Muscle of back (tissue), 13 donors: ENCODE measurements at places on chromosomes 6 and 20.

- DNase-seq, result no peak
Observed at GRCh38 chr6:12235341-12235740, 54.8 kb upstream of the EDN1 start.

GRCh38 chr6:148671085-148671484, 75.7 kb upstream of the UST start:
- no peak for DNase-seq

DNA sequence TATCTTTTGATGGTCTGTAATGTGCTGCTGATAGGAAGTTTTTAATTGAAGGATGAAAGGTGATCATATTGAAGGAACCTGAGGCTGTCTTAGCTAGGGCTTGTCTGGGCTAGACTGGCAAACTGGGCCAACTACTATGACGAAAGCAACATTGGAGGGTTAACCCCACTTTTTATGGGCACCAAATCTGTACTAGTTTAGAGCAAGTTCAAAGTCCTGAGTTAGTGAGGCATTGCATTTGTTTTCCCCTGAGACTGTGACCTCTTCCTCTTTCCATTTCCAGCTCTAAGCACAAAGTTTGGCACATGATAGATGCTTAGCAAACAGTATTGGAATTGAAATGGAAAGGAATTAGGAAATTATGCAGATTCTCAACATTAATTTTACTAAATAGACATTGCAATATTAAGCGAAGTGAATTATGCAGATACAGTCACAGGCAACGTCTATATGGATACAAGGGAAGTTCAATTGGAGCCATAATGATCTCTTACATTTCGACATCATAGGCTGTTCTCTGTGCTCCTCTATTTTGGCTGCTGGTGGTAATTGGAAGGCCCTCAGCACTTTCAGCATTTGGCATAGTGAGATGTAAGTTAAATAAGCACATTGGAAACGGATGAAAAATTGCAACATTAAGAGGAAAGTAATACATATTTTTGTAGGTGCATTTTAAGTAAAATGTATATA, 22.2 kb downstream of the CEP57L1 start:
- DNase-seq, result no peak

GRCh38 chr20:12949429-12949980, 59.3 kb upstream of the SPTLC3 start:
- DNase-seq, result no peak

DNA sequence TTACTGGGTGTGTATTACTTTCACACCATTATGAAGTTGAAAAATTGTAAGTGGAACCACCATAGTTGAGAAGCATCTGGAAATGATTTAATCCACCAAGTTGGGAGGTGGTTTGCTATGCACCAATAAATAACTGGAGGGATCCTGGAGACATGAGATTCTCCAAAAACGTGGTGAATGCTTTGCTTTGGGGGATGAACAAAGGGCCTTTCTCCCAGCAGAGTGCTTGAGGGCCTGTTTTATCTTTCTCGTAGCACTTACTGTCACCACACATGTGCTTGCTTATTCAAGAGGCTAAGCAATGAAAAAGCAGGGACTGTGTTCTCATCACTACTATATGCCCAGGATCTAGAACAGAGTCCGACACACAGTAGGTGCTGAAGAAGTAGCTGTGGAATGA, 371.1 kb downstream of the DHX35 start:
- DNase-seq, result no peak
